Activated naive CD4-positive, alpha-beta T cell treated with anti-CD3 and anti-CD28 coated beads, Interleukin-2, amount 50 U/mL, for 72 hours (primary cell): ENCODE measurements at places on chromosomes 7 and 10. TPM values are rescaled to one million over a fixed set of nuclear protein-coding genes. Genes with fewer than 3 reads are reported as not detected.

- peak; percentile 5 for DNase-seq
These were observed 67.7 kb downstream of the TRIM24 start for GRCh38 chr7:138527746-138528223.

DNA sequence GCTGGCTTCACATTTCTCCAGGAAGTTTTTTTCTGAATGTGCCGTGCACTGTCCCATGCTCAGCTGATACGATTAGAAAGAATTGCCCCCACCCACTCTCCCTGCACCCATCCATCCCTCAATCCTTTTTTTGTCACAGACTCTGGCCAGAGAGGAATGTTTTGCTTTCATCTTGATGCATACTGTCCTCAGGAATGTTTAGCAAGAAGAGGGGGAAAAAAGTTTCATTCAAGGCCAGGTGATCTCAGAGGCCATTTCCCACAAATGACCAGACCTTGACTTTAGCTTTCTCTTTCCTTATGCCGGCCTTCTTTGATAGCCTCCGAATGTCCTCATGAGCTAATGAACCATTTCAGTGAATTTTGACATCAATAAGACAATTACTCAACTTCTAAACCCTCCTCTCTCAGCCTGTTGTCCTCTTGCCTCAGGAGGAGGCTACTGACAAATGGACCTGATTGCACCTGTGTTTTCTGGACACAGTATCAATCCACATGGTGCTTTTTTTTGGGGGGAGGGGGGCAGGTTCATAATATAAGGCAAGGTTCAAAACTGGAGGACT, 105.0 kb upstream of the KLF6 start:
- DNase-seq = no peak

GRCh38 chr10:70587045-70587658, 15.4 kb downstream of the PRF1 start:
- no peak for DNase-seq

DNA sequence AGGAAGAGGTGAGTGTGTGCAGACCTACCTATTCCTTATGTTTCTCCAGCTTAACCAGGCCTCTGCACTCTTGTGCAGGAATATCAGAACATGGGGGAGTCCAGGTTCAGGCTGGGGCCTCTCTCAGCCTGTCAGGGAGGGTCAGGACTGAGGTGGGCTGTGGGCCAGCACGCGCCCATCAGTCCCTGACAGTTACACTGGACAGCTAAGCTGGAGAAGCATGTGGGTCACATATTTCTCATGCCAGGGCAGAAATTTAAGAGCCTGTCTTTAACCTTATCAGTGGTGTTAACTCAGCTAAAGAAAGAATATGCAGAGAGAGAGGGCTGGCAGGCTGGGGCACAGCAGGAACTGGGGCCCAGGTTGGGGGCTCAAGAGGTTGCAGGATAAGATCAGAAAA, 8.7 kb upstream of the POLD2 start:
- DNase-seq = no peak

The SLC16A9 gene
- total RNA-seq = 0.07 TPM
